Activated T-cell treated with anti-CD3 and anti-CD28 coated beads, Interleukin-2, amount 50 U/mL, for 4 hours (primary cell): ENCODE measurements at places on chromosomes 6 and 20. TPM values are rescaled to one million over a fixed set of nuclear protein-coding genes. Genes with fewer than 3 reads are reported as not detected.
A peak's percentile ranks its signal among the peaks of the same experiment; 100 is the strongest.

Gene EYA4
- total RNA-seq: not detected

Gene FRMD1
- not detected for total RNA-seq

Gene SLC24A3
- 0.05 TPM for total RNA-seq

Gene PGC
- 0.14 TPM for total RNA-seq

DNA sequence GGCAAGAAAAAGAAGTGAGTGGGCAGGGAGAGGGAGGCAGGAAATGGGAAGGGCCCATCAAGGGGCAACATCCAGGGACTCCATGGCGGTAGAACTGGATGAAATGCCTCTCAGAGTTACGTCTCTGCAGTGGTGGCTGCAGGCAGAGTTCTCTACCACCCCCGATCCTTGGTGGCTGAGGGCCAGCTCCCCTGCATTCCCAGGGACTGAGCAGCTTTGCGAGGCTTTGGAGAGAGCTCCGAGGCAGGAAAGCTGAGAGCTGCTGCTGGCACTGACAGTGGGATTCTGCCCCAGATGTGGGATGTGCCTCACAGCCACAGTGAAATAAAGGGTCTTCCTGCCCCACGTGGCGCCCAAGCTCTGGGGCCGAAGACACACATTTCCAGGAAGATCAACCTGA lies 236.6 kb downstream of the SLC24A3 start:
- no peak for DNase-seq

GRCh38 chr6:164533045-164533362 lies 776.4 kb downstream of the C6orf118 start:
- no peak for DNase-seq

DNA sequence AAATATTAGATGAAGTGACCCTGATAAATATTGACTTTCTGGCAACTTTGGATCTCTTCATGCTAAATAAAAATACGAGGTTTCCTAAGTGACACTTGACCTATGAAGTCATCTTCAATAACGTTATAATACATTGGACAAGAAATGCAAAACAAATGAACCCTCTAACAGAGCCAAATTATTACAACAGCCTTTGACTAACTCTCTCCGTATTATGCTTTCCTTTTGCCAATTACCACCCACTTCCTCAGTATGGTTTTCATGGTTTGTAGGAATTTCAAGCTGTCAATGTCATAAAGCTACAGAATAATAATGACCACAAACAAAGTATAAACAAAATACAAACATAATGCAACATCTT lies 210.5 kb downstream of the MOXD1 start:
- DNase-seq: no peak

- DNase-seq: no peak
Observed at GRCh38 chr6:138514860-138515540, 15.7 kb upstream of the NHSL1 start.

DNA sequence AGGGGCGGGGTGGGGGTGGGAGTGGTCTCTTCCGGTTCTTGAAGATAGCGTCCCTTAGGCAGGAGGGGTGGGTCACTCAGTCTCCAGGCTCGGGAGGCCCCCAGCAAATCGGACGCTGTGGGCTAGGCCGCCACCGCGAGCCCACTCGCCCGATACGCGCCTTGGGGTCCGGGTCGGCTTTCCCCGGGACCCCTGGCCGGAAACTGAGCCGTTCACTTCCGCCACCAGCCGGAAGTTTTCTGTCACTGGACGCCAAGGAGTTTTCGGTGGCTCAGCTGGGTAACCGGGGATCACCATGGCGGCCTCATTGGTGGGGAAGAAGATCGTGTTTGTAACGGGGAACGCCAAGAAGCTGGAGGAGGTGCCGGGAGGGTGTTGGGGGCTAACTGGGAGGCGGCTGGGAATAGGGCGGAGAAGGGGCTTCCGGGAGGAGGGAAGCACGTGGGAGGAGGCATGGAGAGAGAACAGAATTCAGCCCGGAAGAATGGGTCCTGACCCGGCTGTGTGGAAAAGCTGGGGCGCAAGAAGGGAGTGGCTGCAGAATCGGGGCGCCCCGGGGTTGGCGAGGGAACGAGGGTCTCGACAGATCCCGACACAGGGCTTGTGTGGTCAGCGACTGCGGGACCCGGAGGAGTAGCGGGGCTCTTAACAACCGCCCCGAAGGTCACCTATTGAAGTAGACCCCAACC lies at the start of gene ITPA:
ITPA (plus strand) TSS at position 242 of the 689 bp plus-strand sequence; CDS start at position 296, 54 bp downstream.
- peak; percentile 48 for DNase-seq

DNA sequence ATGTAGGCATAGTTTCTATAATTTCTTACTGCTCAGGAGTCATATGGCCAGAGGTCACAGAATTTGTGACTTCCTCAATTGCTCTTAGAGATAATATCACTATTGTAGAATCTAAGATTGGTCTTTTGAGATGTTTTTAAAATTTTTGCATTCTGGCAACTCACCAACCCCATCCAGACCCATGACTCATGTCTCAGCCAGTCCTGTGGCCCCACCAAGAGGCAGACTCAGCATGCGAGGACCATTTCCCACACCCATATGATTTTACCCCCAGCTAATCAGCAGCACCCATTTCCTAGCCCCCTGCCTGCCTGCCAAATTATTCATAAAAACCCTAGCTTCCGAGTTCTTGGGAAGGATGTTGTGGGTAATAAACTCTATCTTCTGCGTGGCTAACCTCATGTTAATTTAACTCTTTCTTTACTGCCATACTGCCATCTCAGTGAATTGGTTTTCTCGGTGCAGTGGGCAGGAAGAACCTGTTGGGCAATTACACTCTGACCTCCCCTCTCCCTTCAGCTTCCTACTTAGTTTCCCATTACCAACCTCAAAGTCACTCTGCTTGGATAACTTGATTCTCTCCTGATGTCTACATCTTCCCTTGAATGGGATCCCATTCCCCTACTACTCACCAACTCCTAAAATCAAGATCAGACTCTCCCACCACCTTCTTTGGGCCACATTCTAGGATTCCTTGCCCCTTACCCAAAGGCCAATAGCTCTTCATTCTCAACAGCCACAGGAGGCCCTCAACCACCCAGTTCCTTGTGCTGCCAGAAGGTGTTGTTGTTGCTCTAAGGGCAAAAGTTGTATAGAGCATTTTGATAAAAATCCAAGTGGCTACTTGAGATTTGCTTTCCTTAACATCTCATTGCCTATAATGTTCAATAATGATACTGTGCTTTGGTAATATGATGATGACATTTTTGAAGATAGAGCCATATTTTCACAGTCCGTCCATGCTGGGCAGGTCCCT lies 16.2 kb upstream of the IYD start:
- no peak for DNase-seq
